ENCODE measurements at places on chromosomes 12 and 14.

- no peak for DNase-seq
Observed at GRCh38 chr14:73686901-73687300, 27.3 kb downstream of the PNMA1 start.

GRCh38 chr14:61575551-61576150, 119.7 kb upstream of the HIF1A start:
- DNase-seq = no peak

DNA sequence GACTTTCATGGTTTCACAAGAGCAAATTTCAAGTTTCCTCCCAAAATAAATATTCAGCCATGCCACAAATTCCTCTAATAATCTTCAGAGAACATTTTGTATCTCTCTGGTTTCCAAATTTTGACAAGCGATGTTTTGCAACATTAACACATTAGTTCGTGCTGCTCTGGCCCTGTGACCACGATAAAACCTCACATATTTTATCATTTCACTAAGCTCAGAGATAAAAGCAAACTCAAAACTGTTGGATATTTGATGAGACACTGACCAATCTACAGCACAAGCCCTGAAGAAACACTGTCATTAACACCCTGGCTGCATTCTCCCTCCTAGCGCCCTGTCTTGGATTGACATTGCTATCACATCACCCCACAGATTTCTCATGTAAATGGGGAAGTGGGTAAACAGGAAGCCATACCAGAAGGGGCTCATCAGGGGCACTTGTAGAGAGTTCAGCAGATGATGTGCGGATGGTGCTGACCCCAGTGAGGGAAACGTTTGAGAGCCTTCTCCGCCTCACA, 264.3 kb downstream of the PRKD1 start:
- DNase-seq = no peak

- no peak for DNase-seq
Observed at GRCh38 chr12:49875115-49875720, 28.5 kb downstream of the FAIM2 start.

DNA sequence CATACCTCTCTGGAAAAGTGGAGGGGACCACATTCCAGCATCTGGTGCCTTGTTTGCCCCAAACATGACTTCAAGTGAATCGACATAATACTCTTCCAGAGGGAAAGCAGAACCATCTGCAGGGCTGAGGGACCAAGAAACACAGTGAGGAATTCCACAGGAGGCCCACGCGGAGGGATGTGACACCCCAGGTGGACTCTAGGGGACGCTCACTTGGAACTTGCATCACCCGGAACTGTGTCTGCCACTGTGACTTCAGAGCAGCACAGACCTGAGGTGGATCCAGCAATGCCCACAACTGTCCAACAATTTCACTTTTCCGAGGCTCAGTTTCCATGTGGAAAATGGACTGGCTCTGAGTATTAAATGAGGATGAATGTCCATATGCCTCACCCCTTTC, 14.3 kb upstream of the CLMN start:
- DNase-seq = no peak

GRCh38 chr12:71582925-71583324, 80.7 kb downstream of the ZFC3H1 start:
- no peak for DNase-seq

- DNase-seq = no peak
Observed at GRCh38 chr14:45140661-45141187, 5.0 kb downstream of the FANCM start.

DNA sequence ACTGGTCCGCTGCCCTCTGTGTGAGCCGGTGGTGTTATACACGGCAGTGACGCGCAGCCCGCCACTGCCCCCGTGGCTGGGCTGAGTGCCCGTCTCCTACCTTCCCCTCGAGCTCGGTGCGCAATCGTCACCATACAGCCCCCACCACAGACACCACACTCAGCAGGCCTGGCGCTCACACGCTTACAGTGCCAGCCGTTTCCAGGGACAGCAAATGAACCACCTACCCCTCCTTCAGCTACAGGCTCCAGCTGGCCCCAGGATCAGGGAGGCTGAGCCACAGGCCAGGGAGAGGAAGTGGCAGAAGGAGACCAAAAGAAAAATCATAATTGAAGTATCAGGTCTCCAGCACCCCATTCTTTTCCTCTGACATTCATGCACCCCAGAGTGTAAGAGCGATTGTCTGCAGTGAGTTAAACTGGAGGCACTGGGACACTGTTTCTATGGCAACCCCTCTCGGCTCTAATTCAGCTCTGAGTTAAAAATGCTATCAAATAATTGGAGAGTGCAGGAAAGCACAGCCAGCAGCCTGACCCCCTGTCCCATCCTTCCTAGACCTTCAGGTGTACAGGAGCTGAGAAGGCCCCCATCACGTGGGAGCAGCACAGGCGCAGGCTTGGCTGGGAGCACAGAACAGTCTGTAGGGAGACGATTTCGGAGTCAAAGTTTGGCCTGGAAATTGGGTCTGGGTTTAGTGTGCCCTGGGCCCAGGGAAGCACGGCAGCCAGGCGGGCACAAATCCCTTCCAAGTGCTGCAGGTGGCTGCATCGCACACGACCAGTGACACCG, 18.0 kb downstream of the LRTM2 start:
- no peak for DNase-seq

GRCh38 chr12:54940727-54941315, 43.7 kb downstream of the TESPA1 start:
- DNase-seq = no peak

DNA sequence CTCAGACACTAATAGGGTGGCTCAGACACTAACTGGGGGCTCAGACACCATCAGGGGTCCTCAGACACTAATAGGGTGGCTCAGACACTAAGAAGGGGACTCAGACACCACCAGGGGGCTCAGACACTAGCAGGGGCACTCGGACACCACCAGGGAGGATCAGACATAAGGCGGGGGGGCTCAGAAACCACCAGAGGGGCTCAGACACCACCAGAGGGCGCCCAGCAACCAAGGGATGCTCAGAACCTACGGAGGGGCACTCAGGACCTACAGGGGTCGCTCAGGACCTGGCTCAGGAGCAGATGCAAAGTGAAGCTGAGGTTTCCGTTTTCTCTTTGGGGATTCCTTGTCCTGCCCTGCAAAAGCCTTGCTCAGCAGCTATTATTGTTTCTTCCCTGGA, 448.5 kb downstream of the TMEM121 start:
- DNase-seq = peak; percentile 71

DNA sequence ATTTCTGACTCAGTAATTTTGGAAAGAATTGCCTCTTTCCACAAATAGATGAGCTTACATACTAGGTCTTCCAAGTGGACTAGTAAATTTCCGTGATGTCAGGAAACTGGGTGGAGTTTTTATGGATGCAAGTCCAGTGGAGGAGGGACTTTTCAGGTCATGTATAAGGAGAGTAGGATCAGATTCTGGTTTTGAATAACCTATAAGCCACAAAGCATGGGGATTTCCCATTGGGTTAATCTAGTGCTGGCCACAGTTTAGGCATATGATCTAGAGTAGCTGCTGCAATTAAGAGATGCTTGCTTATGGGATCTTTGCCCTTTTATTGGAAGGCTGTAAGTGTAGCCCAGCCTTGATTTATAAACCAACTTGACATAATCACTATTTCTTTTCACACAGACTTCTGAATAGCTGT, 33.8 kb downstream of the STK38L start:
- peak; percentile 73 for DNase-seq

GRCh38 chr12:89721291-89721987, 12.8 kb upstream of the ATP2B1 start:
- peak; percentile 65 for DNase-seq

DNA sequence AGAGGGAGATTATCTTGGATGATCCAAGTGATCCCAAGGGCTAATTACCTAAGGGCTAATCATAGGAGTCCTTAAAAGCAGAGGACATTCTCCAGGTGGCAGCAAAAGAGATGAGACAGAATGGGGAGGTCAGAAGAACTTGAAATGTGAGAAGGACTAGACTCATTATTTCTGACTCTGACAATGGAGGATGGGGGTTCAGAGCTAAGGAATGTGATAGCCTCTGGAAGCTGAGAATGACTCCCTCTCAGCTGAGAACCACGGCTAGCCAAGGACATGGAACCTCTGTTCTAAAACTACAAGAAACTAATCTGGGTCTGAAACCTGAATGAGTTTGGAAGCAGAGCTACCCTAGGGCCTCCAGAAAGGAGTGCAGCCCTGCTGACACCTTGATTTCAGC, 35.6 kb upstream of the ANKS1B start:
- no peak for DNase-seq

DNA sequence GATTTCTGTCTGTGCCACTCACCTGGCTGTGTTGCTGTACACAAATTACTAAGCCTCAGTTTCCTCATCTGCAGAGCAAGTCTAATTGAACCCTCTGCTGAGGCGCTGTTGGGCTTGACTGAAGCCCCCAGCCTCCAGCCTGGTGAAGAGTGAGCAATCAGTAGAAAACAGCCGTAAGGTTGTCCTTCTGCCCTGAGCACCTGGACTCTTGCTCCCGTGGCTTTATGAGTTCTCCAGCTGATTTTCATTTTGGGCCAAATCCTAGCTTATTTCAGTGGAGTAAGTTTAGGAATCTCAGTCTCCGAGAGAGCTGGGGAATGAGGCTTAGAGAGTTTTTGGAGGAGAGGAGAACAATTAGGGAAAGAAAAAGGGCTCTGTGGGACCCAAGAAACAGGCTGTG, 133.9 kb upstream of the EVL start:
- DNase-seq = no peak

GRCh38 chr12:69885658-69886057, 60.6 kb downstream of the MYRFL start:
- no peak for DNase-seq

DNA sequence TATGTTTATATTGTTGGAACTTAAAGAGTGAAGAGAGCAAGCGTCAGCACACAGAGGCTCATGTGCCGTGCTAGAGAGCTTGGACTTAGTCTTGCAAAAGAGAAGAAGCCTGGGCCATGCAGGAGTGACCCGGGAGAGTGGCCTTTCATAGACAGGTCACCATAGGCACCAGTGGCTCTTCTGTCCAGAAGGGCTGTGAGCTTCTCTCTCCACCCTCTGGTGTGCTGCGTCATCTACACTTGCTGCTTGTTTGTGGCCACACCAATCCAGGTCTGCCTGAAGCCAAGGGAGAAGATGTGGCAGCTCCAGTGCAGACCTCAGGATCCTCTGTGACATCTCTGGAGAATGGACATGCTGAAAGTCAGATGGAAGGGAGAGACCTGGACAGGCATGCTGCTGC, 74.4 kb downstream of the NTF3 start:
- no peak for DNase-seq

- DNase-seq = no peak
Observed at GRCh38 chr14:53473480-53473879, 320.4 kb upstream of the DDHD1 start.
